ENCODE measurements at places on chromosomes 13 and 19.

DNA sequence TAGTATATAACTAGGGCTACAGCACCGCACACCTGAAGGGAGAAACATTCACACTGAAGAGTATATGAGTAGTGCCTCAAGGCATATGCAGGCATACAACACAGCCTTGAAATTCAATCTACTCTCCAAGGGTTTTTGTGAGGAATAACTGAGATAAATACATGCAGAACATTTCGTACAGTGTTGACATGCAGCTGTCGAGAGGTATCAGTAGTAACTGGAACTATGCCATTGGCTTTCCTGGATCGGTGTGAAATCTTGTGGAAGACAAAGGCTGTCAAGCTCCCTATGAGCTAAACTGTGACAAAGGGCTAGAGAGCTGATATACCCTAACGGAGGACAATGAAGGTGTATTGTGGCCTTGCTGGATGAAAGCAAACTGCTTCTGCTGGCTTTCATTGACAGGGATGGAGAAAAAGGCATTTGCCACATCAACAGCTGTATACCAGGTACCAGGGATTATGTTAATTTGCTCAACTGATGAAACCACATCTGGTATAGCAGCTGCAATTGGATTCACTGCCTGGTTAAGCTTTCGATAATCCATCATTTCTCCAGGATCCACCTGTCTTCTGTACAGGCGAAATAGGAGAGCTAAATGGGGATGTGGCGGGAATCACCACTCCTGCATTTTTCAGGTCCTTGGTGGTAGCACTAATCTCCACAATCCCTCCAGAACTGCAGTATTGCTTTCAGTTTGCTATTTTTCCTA is 16.3 kb downstream of the MTRF1 start:
- DNase-seq, result no peak

- DNase-seq, result no peak
Measured at GRCh38 chr13:63614874-63615612, 2199.4 kb upstream of the PCDH20 start.

DNA sequence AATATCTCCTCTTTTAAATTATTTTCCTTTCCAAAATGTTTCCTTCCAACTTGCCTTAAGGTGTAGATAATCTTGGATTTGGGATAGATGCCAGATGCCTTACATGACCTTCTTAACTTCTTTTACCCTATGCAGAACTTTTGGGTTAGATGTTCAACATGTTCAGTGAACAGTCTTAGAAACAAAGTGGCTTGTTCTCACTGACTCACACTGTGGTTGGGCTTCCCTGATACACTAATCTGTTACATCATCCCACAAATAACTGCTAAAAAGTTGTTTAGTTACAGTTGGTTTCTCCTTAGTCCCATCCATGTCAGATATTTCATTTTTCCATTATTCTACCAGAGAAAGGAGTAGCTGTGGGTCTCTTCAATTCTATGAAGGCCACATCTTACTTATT is 2638.2 kb downstream of the PCDH9 start:
- no peak for DNase-seq

DNA sequence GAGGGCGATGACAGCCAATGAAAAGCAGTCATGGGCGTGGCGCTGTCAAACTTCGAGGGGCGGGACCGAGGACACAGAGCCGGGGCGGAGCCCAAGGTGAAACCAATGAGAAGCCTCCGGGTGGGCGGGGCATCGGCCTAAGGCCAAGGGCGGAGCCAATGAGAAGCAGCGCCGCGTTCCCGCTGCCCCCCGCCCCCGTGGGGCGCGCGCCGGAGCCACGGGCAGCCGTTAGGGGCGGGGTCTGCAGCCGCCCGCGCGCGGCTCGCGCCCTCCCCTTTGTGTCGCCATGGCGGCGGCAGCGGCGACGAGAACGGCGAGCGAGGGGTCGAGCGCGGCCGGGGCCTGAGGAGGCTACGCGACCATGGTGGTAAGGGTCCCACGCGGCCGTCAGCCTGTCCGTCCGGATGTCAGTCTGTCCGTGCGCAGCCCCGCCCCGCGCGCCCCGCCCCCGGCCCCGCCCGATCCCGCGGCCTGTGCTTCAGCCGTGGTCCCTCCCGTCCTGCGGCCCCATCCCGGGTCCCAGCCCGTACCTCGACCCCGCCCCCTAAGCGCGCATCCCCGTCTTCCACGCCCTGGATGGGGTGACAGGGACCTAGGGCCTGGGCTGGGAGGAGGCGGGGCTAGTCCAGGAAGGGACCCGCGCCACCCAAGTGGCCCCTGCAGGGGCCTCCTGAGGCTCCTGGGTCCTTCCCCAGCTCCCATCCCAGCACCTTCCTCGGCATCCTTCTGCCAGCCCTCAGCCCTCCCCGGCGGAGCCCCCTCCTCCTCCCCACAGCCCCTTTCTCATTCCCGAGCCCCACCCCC is at the start of gene ARHGAP33:
ARHGAP33 (plus strand) TSS at position 267 of the 804 bp plus-strand sequence; CDS start at position 362, 95 bp downstream.
- DNase-seq, result peak; percentile 99

DNA sequence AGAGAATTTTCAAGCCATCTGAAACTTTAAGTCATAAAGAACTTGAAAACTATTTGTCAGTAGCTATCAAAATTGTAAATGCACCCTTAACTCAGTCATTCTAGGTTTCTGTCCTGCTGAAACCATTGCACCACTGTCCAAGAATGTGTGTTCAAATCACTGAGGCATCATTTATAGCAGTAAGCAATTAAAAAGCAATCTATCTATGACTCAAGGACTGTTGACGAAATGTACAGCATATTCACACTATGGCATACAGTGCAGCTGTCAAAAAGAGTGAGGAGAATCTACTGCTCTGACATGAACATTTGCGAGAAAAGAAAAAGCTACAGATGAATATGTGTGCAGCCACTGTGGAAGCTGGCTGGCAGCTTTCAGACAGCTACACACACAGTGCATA is 71.2 kb downstream of the ING1 start:
- DNase-seq, result no peak

DNA sequence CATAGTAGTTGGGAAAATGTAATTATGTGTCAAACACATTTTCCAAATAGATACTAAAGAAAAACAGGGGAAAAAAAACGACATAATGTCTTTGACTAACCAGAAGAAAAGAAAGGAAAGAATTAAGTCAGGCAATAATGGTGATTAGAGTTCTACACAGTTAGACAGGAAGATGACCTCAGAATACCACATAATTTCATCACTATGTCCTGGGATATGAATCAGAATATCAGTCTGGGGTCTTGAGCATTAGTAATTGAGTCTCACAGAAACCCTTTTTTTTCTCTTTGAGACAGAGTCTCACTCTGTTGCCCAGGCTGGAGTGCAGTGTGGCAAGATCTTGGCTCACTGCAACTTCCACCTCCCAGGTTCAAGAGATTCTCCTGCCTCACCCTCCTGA is 503.4 kb downstream of the SLITRK1 start:
- DNase-seq, result no peak

DNA sequence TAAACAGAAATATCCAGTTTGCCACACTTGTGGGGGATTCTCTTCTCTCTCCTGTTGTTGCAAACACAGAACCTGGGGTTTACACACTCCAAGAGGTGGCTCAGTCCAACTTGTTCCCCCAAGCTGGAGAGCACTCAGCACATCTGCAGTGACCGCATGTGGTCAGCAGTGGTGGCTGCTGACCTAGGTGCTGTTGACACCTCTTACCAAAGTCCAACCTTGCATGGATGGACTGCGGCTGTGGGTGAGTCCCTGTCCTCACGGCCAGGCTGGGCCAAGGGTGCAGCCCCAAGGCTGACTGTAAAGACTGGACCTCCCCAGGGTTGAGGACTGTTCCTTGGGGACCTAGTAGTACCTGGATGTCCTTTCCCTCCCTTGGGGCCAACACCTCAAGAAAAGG is 6.1 kb downstream of the LRFN3 start:
- DNase-seq, result no peak

DNA sequence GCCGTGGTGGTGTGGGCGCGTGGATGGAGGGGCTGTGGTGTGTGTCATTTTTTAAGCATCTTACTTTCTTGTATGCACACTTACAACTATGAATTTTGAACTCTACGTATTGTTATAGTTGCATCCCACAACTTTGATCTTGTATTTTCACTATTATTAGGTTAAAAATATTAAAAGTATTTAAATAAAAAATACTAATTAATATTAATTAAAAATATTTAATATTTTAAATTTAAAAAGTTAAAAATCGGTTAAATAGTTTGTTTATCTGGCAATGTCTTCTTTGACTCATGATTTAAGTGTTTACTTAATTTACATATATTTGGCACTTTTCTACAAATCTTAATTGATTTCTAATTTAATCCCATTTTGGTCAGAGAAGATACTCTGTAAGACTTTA is 17.8 kb upstream of the GJB6 start:
- DNase-seq, result no peak

DNA sequence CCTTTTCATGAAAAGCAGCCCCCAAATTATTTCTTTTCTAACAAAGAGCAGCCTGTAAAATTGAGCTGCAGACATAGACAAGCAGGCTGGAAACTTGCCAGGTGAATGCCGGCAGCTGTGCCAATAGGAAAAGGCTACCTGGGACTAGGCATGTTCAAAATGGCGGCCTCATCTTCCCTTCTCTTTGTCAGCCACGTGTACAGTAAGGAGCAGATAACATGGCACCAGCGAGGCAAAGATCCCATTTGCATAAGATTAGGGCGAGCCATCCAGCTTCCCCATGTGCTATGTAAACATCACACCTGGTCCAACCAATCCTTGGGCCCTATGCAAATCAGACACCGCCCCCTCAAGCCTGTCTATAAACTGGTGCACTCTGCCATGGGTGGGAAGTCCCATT is 31.2 kb upstream of the CACNA1A start:
- no peak for DNase-seq

DNA sequence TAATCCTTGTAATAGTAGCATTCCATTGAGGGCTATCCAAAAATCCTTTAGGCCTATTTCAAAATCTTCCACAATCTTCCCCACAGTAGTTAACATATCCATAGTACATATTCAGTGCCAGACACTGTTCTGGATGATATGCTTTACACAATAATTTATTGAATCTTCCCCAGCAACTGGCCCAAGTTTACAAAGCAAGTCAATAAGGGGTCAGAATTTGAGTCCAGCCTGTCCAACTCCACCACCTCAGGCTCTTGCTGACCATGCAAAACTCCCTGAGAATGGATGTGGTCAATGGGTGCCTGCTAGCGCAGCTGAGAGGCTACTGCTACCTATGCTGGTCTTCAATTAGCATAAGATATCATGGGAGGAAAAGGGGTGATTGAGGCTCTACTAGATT is 529.6 kb downstream of the FGF9 start:
- no peak for DNase-seq

GRCh38 chr13:38697628-38698333 is 10.9 kb downstream of the FREM2 start:
- no peak for DNase-seq

GRCh38 chr19:32757189-32757588 is 37.6 kb downstream of the TDRD12 start:
- DNase-seq, result no peak

GRCh38 chr13:60162096-60162495 is 1.6 kb downstream of the DIAPH3 start:
- DNase-seq, result no peak

GRCh38 chr13:110443622-110444225 is 117.8 kb downstream of the RAB20 start:
- no peak for DNase-seq

- no peak for DNase-seq
Measured at GRCh38 chr13:34076319-34076718, 258.4 kb downstream of the RFC3 start.

- no peak for DNase-seq
Measured at GRCh38 chr19:28731577-28731976, 481.4 kb downstream of the UQCRFS1 start.

- no peak for DNase-seq
Measured at GRCh38 chr13:98103942-98104880, 38.7 kb upstream of the FARP1 start.

- peak; percentile 79 for DNase-seq
Measured at GRCh38 chr19:12564016-12564664, 12.9 kb upstream of the ZNF564 start.

DNA sequence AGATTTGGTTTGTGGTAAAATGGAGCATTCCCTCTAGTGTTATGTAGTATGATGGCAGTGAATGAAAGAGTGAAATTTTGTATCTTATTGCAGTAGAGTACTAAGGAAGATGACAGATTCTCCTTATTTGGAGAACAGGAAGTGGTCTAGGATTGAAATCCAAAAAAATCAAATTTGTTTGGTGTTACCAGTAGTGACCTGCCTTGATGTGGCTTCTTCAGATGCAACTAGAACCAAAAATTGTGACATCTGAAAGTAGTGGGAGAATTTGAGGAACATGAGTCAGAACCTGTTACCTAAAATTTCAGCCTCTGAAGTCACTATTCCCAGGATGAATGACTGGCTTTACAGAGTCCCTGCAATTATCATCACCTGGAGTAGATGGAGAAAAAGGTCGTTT is 165.9 kb downstream of the KLF5 start:
- no peak for DNase-seq

- DNase-seq, result no peak
Measured at GRCh38 chr19:15022752-15023151, 26.5 kb upstream of the CASP14 start.

DNA sequence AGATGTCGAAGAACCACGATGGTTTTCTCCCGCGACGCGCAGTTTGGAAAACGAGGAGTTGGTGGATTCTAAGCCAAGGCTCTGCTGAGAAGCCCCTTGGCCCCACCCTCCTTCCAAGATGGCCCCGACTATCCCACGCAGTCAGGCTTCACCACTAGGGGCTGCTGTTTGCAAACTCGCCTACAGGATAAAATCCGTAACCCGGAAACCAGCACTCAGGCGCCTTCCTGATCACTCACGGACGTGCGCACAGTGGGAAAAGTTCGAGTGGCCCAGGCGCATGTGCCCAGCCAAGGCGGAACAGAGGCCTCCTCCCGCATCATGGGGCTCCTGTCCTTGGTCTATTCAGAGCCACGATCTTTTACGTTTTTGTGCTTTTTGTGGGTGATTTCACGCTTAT is 19.2 kb upstream of the UQCR11 start:
- DNase-seq, result peak; percentile 35

DNA sequence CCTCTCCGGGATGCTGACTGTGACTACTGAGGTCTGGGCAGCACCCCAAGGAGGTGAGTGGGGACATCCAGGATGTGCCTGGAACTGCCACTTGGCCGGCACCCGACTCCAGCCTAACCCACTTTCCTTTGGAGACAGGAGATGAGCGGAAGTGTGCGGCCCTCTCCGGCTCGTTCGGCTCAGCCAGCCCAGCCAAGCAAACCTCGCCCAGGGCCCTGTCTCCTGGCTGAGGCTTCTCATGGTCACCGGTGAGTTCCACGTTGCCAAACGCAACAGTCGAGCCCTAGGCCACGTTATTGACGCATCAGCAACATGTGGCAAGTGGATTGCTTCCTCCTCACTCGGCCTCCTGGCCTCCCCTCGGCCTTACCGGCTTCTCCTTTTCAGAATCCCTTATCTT is 5.5 kb downstream of the SLC7A10 start:
- DNase-seq, result no peak

DNA sequence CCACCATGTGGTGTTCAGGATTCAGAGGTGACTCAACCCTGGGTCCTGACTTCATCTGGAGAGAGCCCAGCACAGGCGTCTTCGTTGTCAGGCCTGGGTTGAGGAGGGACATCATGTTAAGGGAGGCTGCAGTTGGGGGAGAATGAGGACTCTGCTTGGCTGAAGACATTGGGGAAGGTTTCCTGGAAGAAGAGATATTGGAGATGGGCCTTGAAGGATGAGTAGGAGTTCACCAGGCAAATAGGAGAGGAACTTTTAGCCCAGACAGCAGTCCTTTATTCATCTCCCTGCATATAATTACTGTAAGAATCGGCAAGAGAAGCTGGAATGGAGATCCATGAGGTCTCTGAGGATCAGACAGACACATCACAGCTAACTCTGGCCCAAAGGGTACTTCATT is 38.9 kb downstream of the VAV1 start:
- no peak for DNase-seq
